GM13976 (cell line): ENCODE measurements at places on chromosomes 16 and 17.

DNA sequence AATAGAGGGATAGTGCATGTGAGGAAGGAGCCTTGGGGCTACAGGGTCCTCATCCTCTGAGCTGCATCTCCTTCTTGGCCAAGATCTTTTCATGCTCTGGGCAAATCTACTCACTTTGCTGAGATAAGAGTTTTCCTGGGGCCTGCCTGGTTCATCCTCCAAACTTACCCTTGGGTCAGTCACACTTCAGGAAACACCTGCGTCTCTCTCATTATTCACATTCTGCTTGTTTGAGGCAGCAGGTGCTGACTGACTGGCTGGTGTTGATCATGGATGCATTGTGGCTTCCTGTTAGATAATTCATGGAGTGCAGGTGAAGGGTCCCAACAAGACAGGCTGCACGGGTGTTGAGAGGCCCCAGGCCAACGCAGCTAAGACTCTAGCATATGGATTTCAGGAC, 162.6 kb downstream of the SALL1 start:
- DNase-seq = no peak

GRCh38 chr17:72419866-72420774, 299.3 kb downstream of the SOX9 start:
- DNase-seq = peak; percentile 81

DNA sequence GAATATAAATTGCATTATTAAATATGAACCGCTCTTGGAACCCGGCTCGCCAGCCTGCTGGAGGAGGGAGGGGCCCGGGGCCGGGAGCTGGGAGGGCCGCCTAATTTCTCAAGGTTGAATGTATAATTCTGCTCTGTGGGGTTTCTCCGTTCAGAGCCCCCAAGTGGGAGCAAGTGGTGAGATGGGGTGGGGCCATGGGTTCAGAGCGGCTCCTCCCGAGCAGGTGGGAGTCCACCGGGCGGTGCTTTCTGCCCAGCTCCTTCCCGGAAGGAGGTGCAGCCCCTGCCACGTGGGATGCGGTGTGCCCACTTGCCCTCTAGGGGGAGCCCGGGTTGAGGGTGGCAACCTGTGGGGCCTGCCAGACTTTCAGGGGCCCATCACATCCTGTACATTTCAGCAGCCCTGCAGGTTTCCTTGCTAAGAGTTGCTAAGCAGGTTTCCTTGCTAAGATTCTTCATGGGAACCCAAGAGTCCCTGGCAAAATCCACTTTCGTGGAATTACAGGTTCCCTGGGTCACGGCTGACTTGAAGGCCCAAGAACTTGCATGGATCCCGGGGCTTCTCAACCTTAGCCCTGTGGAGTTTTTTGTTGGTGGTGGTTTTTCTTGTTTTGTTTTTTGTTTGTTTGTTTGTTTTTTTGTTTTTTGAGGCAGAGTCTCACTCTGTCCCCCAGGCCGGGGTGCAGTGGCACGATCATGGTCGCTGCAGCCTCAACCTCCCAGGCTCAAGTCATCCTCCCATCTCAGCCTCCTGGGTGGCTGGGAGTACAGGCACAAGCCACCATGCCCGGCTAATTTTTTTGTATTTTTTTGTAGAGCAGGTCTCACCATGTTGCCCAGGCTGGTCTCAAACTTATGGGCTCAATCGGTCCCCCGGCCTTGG, 196.7 kb upstream of the GSE1 start:
- peak; percentile 81 for DNase-seq

DNA sequence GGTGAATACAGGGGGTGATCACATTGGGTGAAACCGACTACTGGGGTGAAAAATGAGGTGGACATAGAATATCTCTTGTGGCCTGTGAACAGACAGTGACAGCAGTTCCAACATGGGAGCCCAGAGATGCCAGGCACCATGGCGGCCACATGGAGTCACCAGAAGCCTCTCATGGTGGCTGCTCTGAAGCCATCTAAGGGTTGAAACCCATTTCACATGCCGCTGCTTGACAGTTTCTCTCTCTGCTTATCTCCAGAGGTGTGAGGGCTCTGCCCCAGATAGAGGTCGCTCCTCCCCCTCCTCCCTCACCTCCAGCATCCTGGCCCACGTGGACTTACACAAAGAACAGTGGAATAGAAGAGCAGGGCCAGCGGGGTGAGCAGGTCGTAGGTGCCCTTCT, 37.9 kb upstream of the PIK3R6 start:
- DNase-seq = no peak

- no peak for DNase-seq
These were observed 56.0 kb downstream of the CEP112 start for GRCh38 chr17:66135896-66136295.

DNA sequence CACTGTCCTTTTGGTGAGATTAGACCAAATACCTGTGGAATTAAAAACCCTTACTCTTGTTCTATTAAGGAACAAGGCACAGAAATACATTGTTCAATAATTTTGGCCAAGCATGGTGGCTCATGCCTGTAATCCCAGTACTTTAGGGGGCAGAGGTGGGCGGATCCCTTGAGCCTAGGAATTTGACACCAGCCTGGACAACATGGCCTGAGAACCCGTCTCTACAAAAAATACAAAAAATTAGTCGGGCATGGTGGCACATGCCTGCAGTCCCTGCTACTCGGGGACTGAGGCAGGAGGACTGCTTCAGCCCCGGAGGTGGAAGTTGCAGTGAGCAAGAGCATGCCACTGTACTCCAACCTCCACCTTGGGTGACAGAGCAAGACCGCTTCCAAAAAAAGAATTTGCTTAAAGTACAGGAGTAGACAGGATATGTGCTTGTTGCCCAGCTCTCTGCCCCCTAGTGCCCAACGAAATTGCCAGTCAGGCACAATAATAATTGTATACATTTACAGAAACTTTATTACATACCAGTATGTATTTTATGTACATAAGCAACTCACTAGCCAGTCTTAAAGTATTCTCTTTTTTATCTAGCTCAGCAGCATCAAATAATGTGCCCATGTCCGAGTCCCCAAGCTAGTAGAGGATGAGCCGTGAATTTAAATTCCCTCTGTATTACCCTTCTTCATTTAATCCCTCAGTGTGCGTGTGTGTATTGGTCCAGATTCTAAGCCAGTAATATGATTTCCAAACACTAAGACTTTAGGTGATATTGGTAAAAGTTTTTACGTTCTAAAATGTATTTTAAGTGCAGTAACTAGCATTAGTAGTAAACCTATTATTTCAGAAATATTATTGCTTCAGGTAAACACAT, 1.4 kb downstream of the THUMPD1 start:
- no peak for DNase-seq

- DNase-seq = no peak
These were observed 44.4 kb downstream of the CLEC19A start for GRCh38 chr16:19329932-19330331.

- peak; percentile 9 for DNase-seq
These were observed 6.1 kb upstream of the PHF12 start for GRCh38 chr17:28957277-28957991.

DNA sequence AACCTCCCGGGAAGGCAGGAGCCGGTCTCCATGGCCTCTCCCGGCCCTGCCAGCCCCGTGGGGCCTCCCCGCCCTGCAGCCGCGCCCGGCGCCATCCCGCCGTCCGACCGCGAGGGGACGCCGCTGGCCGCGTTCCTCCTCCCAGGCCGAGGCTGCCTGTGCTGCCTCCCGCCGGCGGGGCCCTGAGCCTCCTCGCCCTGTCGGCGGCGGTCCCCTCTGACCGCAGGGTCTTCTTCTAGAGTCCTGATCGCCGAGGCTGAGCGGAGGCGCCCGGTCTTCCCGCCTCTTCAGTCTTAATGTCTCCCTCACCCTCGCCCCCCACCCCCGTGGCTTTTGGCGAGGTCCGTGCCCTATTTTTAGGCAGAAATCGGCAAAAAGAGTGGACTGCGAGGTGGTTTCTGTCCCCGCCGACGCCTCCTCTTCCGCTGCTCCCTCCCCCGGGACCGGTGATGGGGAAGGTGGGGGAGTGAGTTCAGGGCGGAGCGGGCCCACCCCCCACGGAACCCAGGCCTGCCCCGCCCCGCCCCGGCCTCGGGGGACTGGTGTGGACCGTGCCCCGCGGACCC, 794 bp upstream of the CPNE7 start:
- DNase-seq = peak; percentile 93

DNA sequence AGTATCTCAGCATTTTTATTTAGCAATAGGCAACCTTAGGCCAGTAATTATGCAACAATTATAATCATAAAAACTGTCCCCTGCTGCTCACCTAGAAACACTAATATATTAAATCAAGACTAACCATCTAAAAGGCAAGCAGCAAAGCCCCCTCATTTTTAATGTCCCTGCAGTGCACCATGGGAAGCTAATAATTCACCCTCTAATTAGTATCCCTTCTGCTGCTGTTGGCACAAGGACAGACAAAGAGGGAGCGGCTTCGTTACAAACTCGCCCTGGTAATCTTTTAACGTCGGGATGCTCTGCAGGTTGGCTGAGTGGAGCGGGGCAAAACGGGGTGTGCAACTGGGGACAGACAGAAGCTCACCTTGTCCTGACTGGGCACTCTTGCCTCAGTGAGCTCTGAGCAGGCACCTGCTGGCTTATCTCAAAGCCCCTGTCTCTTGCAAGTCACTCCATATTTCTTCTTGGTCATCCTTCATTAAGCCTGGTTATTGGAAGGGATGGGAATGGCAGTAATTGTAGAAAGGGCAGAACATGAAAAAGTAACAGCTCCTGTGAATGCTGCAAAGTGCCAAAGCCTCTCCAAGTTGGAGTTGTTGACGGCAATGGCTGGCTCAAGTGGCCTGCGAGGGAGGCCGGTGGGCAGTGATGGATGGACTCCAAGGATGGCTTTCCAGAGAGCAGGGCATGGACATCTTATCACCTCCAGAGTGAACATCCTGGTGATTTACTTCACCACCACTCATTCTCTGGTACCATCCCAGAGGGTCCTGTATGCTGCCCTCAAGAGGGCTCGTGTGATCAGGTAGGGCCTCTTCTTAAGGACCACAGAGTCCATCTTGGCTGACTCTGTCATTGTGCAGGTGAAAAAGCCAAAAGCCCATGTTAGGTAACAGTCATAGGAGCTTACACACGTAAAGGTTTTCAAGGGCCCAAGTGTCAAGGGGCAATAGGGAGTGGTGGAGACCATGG, 219.6 kb upstream of the N4BP1 start:
- DNase-seq = no peak

DNA sequence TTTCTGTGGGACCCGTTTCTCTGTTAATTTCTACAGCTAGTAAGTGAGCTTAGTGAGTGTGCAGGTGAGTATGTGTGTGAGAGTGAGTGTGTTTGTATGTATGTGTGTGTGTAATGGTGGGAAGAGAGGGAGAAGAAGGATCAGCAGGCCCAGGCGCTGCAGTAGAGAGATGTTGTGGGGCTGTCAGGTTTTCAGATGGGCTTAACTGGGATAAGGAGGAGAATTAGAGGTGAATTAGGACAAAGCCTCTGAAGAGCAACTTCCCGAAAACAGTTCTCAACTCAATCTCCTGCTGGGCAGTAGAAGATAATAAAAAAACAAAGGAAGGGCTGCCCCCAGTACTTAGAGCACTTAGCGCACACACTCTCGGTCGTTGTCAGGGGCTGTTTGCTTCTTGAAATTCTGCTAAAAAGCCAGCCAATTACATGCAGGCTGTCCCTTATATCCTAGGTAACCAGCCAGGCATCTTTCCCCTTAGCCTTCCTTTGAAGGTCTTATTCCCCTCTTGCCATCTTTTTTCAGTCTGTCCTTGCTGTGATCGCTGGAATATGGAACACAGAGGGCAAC, 63.4 kb downstream of the CLEC16A start:
- no peak for DNase-seq

- DNase-seq = no peak
These were observed 62.6 kb upstream of the SDK2 start for GRCh38 chr17:73706858-73707257.

GRCh38 chr16:12539185-12539929, 264.3 kb downstream of the CPPED1 start:
- DNase-seq = peak; percentile 56

- DNase-seq = no peak
These were observed 35.4 kb downstream of the KCNJ16 start for GRCh38 chr17:70110443-70110880.
